ENCODE measurements at places on chromosomes 13 and 19.
A peak's percentile ranks its signal among the peaks of the same experiment; 100 is the strongest.

DNA sequence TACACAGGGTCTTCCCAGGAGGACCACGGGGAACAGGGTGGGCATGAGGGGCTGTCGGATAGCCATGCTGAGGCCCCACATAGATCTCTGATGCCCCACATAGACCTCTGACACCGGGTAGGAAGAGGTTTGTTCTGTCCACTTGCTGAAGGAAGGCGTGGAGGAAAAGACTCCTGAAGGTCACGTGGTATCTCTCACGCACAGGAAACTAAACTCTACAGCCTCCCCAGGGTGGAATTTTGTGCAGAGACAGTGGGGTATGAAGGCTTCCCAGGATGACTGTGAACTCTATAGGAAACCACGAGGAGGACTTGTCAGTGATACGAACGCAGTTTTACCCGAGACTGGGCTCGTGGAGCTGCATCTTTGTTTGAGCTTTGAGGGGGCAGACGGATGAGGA, 2.8 kb downstream of the EVI5L start:
- no peak for DNase-seq

DNA sequence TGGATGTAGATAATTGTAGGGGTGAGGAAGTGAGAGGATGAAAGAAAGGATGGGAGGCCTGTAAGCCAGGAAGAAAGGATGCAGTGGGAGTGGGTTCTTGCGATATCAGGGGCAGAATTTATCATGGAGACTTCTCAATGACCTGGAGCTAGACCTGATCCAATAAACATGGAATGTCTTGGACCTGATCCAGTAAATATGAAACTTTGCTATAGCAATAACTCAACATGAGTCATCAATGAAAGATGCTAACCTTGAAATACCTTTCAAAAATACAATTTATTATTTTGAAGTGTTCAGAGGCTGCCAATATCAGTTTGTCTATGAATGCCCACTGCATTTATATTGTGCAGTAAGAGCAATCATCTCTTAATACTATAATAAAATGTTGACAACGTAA, 279.5 kb downstream of the POU4F1 start:
- no peak for DNase-seq

- no peak for DNase-seq
These were observed 57.2 kb downstream of the TNFSF11 start for GRCh38 chr13:42631181-42631580.

GRCh38 chr19:46737298-46737654, 8.6 kb upstream of the FKRP start:
- DNase-seq: no peak

DNA sequence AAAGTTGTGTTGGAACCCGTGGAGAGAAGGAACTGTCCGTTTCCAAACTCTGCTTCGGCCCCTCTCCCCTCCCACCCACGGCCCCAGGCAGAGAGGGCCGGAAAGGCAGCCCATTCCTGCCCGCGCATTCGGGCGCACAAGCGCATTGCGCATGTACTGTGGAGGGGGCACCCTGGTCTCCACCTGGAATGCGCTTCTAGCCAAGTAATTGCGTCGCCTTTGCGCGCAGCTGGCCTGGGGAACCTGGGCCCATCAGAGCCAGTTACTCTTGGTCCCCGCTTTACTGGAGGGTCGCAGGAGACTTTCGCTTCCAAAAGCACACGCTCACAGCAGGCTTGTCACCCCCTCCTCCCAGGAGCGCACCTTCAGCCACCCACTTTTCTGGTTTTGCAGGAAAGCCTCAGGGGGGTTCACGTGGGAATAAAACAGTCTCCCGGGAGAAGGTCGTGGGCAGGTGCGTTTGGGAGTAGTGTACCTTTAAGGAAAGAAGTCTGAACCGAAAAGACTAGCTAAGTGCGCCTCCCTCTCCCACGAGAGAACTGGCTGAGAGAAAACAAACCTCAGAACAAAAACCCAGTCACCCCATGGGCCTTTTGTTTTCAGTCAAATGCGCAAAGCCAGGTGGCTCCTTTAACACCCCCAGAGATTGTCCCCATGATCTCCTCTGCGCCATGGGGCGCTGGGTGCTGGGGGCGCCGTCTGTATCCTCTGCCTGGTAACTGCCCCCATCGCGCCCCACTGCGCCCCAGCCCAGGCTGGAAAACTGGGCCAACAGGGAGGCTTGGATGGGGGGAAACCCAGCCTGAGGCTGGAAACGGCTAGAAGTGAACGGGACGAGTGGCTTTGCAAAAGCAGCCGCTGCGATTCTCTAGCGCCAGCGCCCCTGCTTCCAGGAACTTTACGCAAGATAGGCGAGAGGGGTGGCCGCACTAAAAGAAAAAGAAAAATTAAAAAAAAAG, 28.5 kb downstream of the GSX1 start:
- no peak for DNase-seq

GRCh38 chr13:94709001-94709834, 3.1 kb downstream of the SOX21 start:
- DNase-seq: peak; percentile 43

- DNase-seq: no peak
These were observed 17.2 kb upstream of the JUND start for GRCh38 chr19:18298601-18299000.

- DNase-seq: peak; percentile 97
These were observed 24.3 kb downstream of the TMTC4 start for GRCh38 chr13:100650326-100650725.

DNA sequence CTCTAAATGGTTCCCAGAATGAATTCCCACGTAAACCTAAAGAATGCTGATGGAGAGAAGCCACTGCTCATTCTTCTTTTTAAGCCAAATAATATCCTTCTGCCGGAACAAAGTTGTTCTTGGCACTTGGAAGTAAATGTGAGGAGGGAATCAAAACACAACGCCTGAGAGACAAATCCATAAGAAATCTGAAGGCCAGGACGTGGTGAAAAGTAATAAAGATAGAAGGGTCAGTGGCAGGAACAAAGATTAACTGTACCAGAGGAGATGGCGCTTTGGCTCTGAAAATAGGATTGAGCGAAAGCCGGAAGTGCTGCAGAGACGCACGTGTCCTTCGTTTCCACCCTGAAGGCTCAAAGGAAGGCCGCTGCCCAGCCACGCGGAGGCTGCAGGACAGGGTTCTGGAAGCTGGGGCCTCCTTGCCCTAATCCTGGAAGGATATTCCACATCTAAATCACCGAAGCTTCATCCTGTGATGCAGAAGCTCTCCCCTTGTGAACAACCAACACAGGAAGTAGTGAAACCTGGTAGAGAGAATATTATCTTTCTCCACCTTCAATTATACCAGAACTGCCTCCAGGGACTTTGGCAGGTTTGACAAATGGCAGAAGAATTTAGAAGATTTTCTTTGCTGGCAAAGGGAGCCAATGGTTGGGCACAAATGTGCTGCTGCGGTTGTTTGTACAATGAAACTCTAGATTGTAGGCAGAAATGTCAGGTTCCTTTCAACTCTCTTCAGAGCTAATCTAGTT, 214.6 kb upstream of the SERP2 start:
- DNase-seq: no peak

DNA sequence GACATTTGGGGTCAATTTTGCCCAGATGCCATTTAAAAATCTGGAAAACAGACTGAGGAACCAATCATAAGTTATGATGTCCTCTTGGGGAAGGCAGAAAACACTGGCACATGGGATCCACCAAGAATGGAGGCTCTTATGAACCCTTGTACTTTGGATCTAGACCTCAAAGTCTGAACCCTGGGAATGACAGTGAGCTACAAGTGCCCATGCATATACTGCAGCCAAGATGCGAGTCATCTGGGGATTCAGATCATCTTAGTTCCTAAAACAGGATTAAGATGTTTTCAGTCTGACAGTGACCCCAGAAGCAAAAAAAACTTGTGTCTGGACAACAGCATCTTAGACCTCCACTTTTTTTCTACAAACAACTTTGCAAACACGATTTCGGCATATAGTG, 100.2 kb upstream of the SIAH3 start:
- no peak for DNase-seq

GRCh38 chr19:54041969-54042606, 21.6 kb downstream of the VSTM1 start:
- DNase-seq: no peak

- DNase-seq: no peak
These were observed 21.8 kb downstream of the ZNF77 start for GRCh38 chr19:2922987-2923386.

GRCh38 chr13:79837741-79838450, 356.9 kb downstream of the NDFIP2 start:
- no peak for DNase-seq

- no peak for DNase-seq
These were observed 362.6 kb downstream of the KLF5 start for GRCh38 chr13:73421310-73421912.

DNA sequence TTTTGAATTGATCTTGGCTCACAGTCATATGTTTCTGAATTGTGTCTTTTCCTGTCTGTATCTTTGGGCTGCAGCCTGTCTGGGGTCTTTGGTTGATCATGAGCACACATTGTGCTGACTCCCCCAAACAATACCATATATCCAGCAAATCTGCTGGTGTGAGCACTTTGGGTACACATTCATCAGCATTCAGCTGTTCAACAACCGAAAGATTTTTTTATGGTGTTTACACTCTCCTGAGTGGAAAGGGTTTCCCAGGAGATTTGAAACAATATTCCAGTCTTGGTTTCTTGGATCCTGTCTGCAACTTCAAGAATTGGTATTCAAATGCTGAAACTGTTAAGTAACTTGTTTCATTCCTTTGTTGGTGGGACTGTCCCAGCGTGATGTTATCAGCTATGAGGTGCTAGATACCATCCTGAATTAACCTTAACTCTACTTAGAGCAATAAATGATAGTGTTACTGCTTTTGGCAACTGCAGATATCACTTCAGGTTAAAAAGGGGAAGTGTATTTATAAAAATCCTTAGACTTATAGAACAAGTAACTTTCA, 78.4 kb upstream of the DIAPH3 start:
- DNase-seq: no peak

GRCh38 chr13:29522044-29522685, 73.3 kb downstream of the SLC7A1 start:
- DNase-seq: no peak

GRCh38 chr13:102724923-102725322, 30.1 kb upstream of the METTL21C start:
- DNase-seq: peak; percentile 9

DNA sequence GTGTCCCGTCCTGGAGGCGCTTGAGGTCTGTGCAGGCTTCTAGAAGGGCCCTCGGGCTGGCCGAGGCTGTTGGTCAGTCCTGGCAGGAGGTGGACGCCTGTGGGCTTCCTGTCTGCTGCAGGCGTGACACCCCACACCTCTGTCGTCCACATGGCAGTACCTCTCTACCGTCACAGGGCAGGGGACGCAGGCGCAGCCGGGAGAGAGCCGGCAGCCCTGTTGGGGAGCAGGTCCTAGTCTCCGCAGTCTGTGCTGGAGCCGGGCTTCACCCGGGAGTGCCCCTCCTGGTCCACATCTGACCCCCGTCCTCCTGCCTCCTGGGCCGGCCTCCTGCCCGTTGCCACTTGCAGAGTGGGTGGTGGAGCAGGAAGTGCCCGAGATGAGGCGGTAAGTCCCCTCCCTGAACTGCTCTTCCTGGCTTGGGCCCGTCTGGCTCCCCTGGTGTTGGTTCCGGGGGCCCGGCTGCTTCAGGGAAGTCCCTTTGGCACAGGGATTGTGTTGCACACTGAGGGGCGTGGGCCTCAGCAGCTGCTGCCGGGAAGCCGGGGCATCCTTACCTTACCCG, 106.0 kb downstream of the KDM4B start:
- DNase-seq: no peak

- no peak for DNase-seq
These were observed 284.3 kb downstream of the FOXO1 start for GRCh38 chr13:40381935-40382764.

GRCh38 chr13:48175185-48175584, 57.8 kb upstream of the ITM2B start:
- DNase-seq: no peak

DNA sequence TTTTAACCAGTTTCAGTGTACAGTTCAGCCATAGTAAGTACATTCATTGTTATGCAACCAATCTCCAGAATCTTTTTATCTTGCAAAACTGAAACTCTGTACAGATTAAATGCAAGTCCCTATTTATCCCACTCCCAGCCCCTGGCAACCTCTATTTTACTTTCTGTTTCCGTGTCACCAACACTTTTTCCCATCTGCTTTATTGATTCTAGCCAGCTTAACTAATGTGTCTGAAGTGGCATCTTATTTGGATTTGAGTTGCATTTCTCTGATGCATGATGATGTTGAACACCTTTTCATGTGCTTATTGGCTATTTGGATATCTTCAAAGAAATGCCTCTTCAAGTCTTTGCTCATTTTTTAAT, 18.9 kb downstream of the SPATA13 start:
- peak; percentile 62 for DNase-seq

DNA sequence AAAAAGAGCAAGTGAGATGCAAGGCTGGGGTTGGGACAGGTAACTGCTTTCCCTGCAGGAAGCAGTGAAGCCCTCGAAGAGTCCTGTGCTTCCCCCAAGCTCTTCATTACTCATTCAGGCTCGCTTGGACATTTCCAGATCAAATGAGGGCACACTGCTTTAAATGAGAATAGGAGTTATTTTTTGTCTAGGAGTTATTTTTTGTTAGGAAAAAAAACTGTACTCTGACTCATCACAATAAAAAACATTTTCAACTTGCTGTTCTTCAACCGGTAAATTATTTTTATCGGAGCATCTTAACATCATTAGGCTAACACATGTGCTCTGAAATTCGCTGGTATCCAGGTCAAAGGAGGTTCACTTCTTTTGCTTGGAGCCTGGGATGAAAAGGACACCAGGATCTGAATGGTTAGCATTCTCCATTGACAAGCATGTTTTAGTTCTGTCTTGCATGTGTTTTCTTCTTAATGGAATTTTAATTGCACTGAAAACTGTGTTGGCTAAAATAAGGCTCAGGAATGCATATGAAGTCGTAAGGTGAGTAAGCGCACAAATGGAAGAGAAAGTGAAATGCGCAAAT, 80.7 kb upstream of the STK24 start:
- DNase-seq: no peak

DNA sequence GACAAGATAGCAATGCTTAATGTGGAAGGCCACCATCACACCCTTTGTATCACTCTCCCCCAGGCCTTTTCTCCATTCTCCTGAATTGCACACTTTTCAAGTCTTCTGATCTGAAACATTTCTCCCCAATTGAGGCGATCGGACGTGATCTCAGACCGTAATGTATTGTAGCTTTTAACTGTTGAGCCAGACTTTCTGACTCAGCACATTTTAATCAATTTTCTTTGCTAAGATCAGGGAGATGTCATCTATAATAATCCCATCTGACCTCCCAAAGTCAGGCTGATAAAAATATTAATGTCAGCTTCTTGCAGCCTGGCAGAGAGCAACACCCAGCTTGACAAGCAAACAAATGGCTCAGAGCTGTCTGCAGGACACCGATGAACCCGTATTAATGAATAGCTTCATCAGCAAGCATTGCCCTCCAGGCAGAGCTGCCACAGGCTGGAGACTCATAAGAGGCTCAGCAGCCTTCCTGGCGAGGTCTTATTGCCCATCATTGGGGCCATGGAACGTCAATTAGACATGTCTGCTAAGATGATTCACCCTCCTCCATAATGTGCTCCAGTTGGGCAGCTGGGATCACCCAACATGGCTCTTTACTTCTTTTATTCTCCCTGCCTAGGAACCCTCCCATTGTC, 60.2 kb upstream of the UQCRFS1 start:
- DNase-seq: no peak

GRCh38 chr13:98466634-98467236, 110.2 kb downstream of the STK24 start:
- no peak for DNase-seq

- no peak for DNase-seq
These were observed 367.0 kb downstream of the NALCN start for GRCh38 chr13:101049166-101049850.
